Activated naive CD4-positive, alpha-beta T cell treated with anti-CD3 and anti-CD28 coated beads, Interleukin-2, amount 10 ng/mL, durations not matched to agents 7 days and 5 days (primary cell): ENCODE measurements at places on chromosomes 12 and 14.

- H3K4me1 ChIP-seq: no peaks in the 10 kb centered on the region
- H3K36me3 ChIP-seq: no peaks in the 10 kb centered on the region
- no peak overlapping the region for H3K4me3 ChIP-seq
- peaks cover 15% of the 10 kb centered on the region for H3K27me3 ChIP-seq
- no peak overlapping the region for H3K27ac ChIP-seq
- DNase-seq: no peak
Observed at GRCh38 chr12:119182701-119183493, 4.2 kb downstream of the HSPB8 start.

- no peaks in the 10 kb centered on the region for H3K27me3 ChIP-seq
- H3K4me3 ChIP-seq: peak overlapping the region; percentile 68
Observed at GRCh38 chr14:51846631-51847488, 13.6 kb upstream of the GNG2 start.

- H3K4me3 ChIP-seq: no peak overlapping the region
- no peaks in the 10 kb centered on the region for H3K27me3 ChIP-seq
- no peak for DNase-seq
- no peak overlapping the region for H3K27ac ChIP-seq
- H3K36me3 ChIP-seq: peaks cover 23% of the 10 kb centered on the region
Observed at GRCh38 chr12:104700324-104700723, 243.6 kb downstream of the CHST11 start.

- no peak overlapping the region for H3K27ac ChIP-seq
- no peak for DNase-seq
- H3K27me3 ChIP-seq: no peaks in the 10 kb centered on the region
- no peaks in the 10 kb centered on the region for H3K36me3 ChIP-seq
Observed at GRCh38 chr14:79734151-79734550, 477.2 kb downstream of the DIO2 start.

DNA sequence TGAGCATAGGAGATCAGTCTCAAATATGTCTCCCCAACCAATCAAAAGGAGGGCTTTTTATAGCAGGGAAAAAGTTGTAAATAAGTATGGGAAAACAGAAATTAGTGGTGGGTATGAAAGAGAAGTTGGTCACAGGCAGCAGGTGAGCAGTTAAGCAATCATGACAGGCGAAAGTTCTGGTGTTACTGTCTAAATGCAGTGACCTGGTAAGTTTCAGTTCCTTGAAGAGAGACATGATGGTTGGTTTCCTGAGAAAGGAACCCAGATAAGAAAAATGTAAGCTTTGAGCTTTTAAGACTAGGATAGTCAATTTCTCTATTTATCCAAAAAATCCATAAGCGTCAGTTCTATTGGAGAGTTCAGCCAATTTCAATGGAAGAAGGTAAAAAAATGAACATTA is 466.2 kb upstream of the FLRT2 start:
- H3K27ac ChIP-seq: no peak overlapping the region
- no peaks in the 10 kb centered on the region for H3K27me3 ChIP-seq
- H3K36me3 ChIP-seq: no peaks in the 10 kb centered on the region
- H3K4me3 ChIP-seq: no peak overlapping the region

- H3K4me3 ChIP-seq: no peak overlapping the region
- H3K27me3 ChIP-seq: no peaks in the 10 kb centered on the region
- no peaks in the 10 kb centered on the region for H3K36me3 ChIP-seq
- DNase-seq: no peak
- H3K27ac ChIP-seq: no peak overlapping the region
Observed at GRCh38 chr12:116217045-116217735, 60.3 kb downstream of the MED13L start.

- H3K36me3 ChIP-seq: peaks cover 5% of the 10 kb centered on the region
- peak; percentile 35 for DNase-seq
- H3K4me3 ChIP-seq: no peak overlapping the region
- no peak overlapping the region for H3K27ac ChIP-seq
- H3K27me3 ChIP-seq: no peaks in the 10 kb centered on the region
- peaks cover 11% of the 10 kb centered on the region for H3K4me1 ChIP-seq
Observed at GRCh38 chr14:93023039-93023438, 92.7 kb downstream of the ITPK1 start.

GRCh38 chr12:30996752-30997151 is 70.2 kb downstream of the TSPAN11 start:
- no peak overlapping the region for H3K4me3 ChIP-seq
- peaks cover 5% of the 10 kb centered on the region for H3K27me3 ChIP-seq
- no peaks in the 10 kb centered on the region for H3K4me1 ChIP-seq
- no peak for DNase-seq

DNA sequence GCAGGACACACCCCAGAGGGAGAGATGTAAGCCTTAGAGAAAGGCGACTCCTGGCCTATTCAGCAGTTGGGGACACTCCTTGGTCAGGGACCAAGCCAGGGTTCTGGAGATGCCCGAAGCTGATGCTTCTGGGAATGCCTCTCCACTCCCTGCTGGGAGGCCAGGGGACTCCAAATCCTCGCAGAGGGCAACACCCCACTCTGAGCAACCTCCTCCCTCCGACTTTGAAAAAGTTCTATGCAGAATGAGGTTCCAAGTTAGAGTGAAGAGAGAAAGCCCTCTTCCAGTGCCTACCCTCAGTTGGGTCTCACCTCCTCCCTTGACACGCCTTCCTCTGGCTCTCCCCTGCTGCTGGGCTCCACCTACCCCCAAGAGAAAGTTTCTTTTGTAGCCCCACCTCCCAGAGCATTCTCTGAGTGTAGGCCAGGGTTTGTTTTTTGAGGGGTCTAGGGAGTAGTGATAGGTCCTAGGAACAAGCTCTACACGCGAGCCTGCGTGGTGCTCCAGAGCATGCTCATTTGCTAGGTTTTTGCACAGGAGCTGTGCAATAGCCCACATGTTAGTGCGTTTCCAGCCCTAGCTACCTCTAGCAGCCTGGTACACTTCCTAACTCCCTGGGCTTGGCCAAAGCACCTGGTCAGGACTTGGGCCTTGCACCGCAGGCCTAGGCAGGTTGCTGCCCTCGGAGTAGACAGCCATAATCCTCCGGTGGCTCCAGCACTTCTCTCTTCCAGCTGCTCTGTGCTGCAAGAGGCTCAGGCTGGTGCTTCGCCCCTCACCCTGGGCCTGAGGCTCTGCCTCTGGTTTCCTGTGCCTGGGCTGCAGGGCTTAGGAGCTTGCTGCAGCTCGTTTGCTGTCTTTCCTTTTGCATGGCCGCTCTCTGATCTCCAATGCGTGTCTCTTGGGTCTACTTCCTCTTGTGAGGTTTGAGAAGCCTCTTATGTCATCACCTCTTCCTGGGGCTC is 590 bp upstream of the CEBPE start:
- peaks cover 29% of the 10 kb centered on the region for H3K27me3 ChIP-seq
- H3K4me3 ChIP-seq: peak overlapping the region; percentile 48
- H3K4me1 ChIP-seq: peaks cover 42% of the 10 kb centered on the region
- H3K36me3 ChIP-seq: no peaks in the 10 kb centered on the region

GRCh38 chr12:57237932-57238853 is 8.7 kb downstream of the SHMT2 start:
- H3K36me3 ChIP-seq: peaks cover 26% of the 10 kb centered on the region
- H3K4me1 ChIP-seq: peaks cover 82% of the 10 kb centered on the region
- H3K27me3 ChIP-seq: peaks cover 82% of the 10 kb centered on the region
- no peak overlapping the region for H3K27ac ChIP-seq
- peak; percentile 60 for DNase-seq
- peak overlapping the region; percentile 95 for H3K4me3 ChIP-seq

GRCh38 chr12:32051511-32052211 is 55.0 kb upstream of the BICD1 start:
- H3K4me3 ChIP-seq: no peak overlapping the region
- no peak overlapping the region for H3K27ac ChIP-seq
- H3K27me3 ChIP-seq: no peaks in the 10 kb centered on the region
- peaks cover 6% of the 10 kb centered on the region for H3K4me1 ChIP-seq
- no peak for DNase-seq
- H3K36me3 ChIP-seq: no peaks in the 10 kb centered on the region

DNA sequence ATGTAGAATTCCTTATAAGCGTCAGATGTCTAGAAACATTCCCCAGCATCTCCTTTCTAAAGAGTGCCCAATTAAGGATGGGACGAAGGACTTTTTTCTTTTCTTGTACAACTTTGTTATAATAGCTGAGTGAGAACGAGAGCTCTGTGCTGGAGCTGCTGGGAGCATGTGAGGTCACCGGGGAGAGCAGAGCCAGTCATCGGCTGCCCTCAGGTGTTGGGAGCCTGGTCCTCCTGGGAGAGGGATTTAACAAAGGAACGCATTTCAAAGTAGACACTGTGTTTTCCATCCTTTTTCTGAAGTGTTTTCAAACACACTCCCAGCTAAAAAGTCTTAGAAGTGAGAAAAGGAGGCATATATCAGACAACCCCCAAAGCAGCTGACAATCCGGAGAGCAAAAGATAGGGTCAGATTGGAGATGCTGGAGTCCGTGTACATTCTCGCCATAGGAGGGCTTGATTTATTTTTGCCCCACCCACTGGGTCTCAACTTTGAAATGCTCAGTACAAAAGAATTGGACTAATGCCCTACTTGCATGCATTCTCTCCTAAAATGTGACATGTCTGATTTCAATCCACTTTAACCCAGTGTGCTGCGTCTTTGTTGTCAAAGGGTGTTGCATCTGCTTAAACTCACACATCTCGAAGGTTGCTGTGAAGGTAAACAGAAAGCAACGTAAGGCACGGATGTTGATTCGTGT is 50.8 kb upstream of the PIWIL1 start:
- H3K4me1 ChIP-seq: peaks cover 4% of the 10 kb centered on the region
- no peak overlapping the region for H3K27ac ChIP-seq
- H3K4me3 ChIP-seq: no peak overlapping the region
- H3K27me3 ChIP-seq: peaks cover 8% of the 10 kb centered on the region

DNA sequence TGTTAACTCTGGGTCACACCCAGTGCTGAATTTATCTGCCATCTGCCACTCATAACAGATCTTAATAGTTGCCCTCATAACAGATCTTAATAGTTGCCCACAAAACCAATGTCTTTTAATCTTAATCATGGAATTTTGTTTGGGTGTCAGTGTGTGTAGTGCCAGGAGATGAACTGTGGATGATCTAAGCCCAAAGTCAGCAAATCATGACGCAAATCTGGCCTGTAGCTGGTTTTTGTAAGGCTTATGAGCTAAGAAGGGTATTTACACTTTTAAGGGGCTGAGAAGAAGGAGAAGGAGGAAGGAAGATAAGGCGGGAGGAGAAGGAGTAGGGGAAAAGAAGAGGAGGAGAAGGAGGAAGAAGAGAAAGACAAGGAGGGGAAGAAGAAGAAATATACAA is 10.0 kb upstream of the IL26 start:
- H3K27ac ChIP-seq: no peak overlapping the region
- DNase-seq: no peak
- no peak overlapping the region for H3K4me3 ChIP-seq
- no peaks in the 10 kb centered on the region for H3K27me3 ChIP-seq

DNA sequence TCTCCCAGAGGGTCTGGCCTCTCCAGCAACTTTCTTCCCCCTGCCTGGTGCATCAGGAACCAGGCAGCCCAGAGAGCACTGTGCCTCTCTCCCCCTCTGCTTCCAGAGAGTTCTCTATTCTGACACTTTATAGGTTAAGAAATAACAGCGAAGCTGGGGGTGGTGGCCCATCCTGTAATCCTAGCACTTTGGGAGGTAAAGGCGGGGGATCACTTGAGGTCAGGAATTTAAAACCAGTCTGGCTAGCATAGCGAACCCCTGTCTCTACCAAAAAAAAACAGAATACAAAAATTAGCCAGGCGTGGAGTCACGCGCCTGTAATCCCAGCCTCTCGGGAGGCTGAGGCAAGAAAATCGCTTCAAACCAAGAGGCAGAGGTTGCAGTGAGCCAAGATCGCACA is 58.3 kb downstream of the ESRRB start:
- H3K27ac ChIP-seq: peak overlapping the region; percentile 69
- no peaks in the 10 kb centered on the region for H3K4me1 ChIP-seq
- DNase-seq: no peak
- H3K27me3 ChIP-seq: peaks cover 14% of the 10 kb centered on the region
- H3K36me3 ChIP-seq: no peaks in the 10 kb centered on the region

DNA sequence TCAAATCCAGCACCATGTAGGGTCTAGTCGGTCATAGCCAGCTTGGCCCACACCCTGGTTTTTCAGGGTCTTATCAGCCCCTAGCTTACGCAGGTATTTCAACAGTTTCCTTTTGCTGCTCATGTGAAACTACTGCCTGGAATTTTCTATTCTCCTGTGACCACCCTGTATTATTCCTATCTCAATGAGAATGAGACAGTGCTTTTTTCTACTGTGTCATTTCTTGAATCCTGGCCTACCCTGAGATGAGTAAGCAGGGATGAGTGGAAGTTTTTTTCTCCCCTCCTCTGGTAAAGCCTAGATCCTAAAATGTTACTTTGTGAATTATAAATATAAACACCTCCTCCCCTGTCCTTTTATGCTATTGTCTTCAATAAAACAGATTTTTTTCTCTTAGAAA is 62.7 kb upstream of the ARID2 start:
- H3K4me1 ChIP-seq: peaks cover 73% of the 10 kb centered on the region
- H3K27me3 ChIP-seq: peaks cover 21% of the 10 kb centered on the region
- H3K4me3 ChIP-seq: no peak overlapping the region
- H3K27ac ChIP-seq: no peak overlapping the region

DNA sequence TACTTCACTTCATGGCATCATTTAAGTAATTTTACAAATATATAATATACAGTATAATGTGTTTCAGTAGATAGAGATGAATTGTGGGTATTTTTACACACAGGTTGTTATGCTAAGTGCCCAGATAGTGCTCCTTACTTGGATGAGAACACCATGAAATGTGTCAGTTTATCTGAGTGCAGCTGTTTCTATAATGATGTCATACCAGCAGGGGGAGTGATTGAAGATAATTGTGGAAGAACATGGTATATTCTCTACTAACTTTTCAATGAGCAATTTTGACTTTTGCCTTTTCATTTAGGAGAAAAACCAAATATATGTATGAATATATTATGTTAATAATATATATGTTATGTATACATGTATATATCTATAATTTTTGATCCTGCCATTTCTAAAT is 221.6 kb downstream of the LRRK2 start:
- DNase-seq: no peak
- H3K4me1 ChIP-seq: no peaks in the 10 kb centered on the region
- H3K36me3 ChIP-seq: no peaks in the 10 kb centered on the region

- no peak overlapping the region for H3K27ac ChIP-seq
- H3K4me3 ChIP-seq: no peak overlapping the region
- H3K27me3 ChIP-seq: peaks cover 74% of the 10 kb centered on the region
- peaks cover 6% of the 10 kb centered on the region for H3K36me3 ChIP-seq
Observed at GRCh38 chr14:68981539-68981976, 2.5 kb upstream of the ACTN1 start.

- no peaks in the 10 kb centered on the region for H3K36me3 ChIP-seq
- H3K4me3 ChIP-seq: no peak overlapping the region
- peaks cover 32% of the 10 kb centered on the region for H3K27me3 ChIP-seq
- peaks cover 13% of the 10 kb centered on the region for H3K4me1 ChIP-seq
Observed at GRCh38 chr14:104870368-104871144, 5.5 kb downstream of the CEP170B start.

- H3K27ac ChIP-seq: peak overlapping the region; percentile 93
- H3K36me3 ChIP-seq: peaks cover 50% of the 10 kb centered on the region
- peak overlapping the region; percentile 21 for H3K4me3 ChIP-seq
Observed at GRCh38 chr14:68785534-68786490, 7.1 kb downstream of the ZFP36L1 start.

GRCh38 chr14:101239065-101239464 is 322.2 kb upstream of the DIO3 start:
- peaks cover 4% of the 10 kb centered on the region for H3K27me3 ChIP-seq
- no peak overlapping the region for H3K4me3 ChIP-seq
- H3K4me1 ChIP-seq: no peaks in the 10 kb centered on the region
- no peak for DNase-seq
- no peak overlapping the region for H3K27ac ChIP-seq
